ENCODE measurements at places on chromosomes 3 and 15.

- no peak for DNase-seq
These were observed 908 bp upstream of the RAB43 start for GRCh38 chr3:129122412-129123011.

- no peak for DNase-seq
These were observed 172.7 kb upstream of the PRICKLE2 start for GRCh38 chr3:64398006-64398405.

GRCh38 chr3:189529889-189530471, 101.2 kb upstream of the TP63 start:
- DNase-seq, result no peak

DNA sequence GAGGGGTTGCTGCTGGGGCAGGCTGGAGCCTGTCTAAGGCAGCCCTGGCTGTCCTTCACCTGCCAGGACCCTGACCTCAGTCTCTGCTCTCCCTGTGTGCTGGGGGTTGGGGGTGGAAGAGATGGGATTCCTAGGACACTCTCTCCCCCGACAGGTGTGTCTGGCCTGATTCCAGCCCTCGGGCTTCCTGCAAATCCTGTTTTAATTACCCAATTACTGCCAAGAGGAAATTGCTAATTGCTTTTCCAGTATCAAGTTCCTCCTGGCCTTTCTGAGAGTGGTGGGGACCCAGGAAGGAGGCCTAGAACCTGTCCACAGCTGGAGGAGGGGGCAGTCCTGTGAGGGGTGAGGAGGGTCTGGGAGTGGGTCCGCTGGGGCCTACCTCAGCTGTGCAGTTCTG, 15.8 kb downstream of the PLXNA1 start:
- no peak for DNase-seq

DNA sequence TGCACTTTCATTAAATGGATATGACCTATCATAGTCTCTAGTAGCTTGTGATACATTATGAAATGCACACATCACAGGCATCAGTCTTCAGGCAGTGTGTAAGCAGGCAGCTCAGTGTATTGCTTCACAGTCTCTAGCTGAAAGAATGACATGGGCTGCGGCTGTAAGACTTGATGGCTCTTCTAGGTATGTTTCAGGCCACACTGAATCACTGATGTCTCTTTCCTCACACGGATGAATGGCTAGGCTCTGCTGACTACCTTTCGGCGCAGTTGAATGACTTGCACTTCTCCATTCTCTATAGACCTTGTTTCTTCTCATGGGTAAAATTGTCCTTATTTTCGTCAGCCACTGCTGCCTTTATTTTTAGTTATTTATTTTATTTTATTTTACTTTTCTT, 15.4 kb downstream of the APH1B start:
- no peak for DNase-seq

- DNase-seq, result no peak
These were observed 1.4 kb downstream of the MAPKBP1 start for GRCh38 chr15:41775651-41776050.

DNA sequence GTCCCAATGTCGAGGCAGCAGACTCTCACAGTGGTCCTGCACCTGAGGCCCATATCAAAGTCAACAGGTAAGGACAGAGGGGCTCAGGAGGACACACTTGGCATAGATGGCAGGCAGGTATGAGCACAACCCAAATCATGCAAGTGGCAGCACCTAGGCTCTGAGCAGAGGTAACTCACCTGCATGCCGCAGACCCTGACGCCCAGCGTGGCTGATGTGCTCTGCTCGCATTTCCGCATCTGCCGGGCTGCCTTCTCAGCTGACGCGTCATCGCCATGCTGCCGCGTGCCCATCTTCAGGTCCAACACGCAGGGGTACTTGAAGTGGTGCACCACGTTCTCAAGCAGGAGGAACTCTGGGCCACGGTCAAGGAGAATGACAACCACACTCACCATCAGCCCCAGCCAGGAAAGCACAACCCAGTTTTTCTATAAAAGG, 4.2 kb upstream of the GMPPB start:
- no peak for DNase-seq

GRCh38 chr3:171283848-171284222, 176.4 kb downstream of the TNIK start:
- no peak for DNase-seq

DNA sequence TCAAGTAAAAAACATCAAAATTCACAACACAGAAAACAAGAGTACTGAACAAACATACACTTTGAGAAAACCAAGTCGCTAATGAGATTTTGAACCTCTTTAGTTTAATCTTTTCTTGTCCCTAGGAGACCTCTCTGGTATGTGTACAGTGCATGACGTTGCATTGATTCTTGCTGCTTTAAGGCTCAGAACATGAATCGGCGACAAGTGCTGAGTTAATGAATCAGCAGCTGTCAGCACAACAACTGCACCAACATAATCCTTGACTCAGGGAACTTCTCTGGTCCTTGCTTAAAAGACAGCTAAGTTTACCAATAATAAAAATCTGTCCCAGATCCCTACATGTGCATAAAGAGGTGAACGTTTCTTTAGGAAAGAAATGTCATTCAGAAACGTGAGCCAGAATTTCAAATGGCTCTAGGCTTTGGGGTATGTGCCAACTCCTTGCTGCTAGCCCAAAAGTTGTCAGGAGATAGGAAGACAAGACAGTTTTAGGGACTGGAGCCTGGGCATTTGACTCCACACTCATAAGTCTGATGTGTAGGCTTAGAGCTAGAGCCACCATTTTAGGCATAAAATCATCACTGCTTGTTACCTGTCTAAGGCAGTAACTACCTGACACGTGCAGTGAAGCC, 86.9 kb downstream of the IL5RA start:
- no peak for DNase-seq

DNA sequence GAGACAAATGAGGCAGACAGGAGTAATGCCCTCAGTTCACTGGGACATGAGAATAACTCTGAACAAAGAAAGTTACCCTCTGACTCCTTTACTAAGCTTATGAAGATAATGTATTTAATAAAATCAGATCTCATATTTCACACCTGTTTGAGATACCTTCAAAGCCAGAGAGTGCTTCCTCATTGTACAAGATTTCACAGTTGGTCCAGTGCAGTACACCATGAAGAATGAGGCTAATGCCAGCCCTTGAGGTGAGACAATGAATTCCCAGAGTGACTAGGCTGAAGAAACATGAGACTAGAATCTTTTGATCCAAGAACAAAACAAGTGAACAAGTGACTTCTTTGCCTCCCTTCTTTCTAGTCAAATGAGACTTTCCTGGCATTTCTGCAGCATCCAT, 1133.8 kb downstream of the TUSC7 start:
- no peak for DNase-seq

DNA sequence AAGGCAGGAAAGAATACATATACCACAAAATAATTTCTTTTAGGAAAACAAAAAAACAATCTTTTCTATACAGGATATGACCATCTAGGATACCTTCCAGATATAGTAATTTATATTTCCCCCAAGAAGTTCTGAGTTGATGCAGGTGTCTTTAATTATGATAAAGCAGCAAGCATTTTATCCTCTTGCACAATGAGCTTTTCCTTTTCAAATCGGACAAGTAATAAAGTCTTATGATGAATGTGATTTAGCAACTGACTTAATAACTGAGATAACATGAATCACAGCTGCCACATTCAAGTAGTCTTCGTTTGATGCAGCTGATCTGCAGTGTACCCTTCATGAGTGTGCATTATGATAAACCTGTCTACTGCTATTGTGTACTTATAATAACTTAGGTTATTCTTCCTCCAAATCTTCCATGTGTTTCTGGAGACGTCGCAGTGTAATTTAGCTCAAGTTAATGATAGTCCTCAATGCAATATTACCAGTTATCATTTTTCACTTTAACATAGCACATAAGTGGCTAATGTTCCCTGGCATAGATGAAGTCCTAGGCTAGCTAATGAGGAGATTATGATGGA, 260.3 kb upstream of the MRPL3 start:
- no peak for DNase-seq

DNA sequence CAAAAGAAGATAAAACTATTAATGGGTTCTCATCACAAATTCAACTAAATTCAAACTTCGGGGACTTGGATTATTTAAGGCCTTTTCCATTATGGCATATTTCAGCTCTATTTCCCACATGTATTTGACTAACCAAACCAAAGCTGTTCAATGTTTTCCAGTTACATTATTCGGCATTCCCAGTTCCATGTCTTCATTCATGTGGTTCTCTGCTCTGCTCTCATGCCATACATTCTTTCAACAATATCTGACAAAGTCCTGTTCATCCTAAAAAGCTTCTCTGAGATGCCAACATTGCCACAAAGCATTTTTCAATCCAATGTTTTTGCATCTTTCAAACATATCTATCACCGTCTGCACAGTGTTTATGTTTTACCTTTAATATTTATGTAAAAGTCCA, 141.4 kb downstream of the GREM1 start:
- no peak for DNase-seq

- no peak for DNase-seq
These were observed 107.4 kb downstream of the LRIG1 start for GRCh38 chr3:66393333-66394005.

DNA sequence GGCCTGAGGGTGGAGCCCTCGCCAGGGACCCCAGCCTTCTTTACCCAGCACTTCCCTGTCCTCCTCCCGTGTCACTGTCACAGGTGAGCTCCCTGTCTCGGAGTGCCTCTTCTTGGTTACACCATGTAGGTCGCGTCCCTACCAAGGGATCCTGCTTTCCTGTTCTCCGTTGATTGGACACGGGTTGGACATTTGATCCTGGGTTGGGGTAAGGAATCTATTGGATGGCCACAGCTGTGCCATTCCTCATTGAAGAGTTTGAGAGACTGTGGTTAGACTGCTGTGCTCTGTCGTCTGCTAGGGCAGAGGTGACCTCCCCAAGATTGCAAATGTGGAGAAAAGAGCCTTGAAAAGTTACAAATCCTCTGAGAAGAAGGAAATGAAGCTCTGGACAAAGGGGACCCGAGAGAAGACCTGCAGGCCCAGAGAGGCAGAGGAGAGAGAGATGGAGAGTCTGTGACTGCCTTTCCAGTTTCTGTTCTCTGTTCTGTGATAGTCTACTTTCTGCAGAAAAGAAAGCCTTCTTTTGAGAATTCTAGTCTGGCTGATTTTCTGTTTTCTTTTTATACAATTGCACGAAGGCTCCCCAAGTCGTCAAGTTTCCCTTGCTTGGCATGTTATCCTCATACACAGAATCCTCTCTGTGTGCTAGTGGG, 325.7 kb upstream of the RGMA start:
- no peak for DNase-seq

GRCh38 chr3:144770915-144771351, 799.3 kb downstream of the DIPK2A start:
- DNase-seq, result peak; percentile 53

DNA sequence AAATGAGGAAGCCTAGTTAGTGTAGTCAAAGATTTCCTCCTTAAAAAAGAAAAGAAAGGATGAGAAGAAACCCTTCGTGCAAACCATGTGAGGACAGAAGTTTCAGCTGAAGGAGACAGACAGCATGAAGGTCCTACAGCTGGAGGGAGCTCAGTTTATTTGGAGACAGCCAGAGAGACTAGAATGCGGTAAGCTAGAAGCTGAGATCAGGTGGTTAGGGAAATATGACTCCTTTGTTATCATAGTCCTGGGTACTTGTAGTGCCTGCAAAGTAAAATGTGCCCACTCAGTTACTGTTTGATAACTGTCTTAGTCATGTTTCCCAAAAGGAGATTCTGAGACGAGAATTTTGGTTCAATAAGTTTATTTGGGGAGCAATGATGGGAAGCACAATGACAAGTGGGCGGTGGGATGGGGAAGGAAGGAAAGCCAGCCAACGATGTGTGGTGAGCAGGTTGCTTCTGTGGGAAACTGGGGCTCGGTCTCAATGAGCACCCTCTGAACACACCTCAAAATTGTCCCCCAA, 178.8 kb upstream of the SNTN start:
- no peak for DNase-seq

DNA sequence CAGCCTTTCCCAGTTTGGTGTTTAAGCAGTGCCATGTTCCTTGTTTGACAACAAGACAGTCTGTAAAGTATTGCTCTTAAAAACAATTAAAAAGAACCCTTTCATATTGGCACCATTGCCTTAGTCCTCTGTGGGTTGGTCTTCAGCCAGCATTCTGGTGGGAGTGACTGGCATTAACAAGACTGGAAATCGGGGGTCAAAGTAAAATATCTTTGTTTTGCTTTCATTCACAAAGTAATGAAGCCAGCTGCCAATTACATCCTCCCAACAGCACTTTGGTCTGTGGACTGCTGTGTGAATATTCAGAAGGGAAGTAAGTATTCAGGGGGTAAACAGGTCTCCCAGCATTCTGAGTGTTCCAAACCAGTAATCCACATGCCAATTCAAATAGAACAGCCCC, 8.3 kb upstream of the VILL start:
- no peak for DNase-seq

- no peak for DNase-seq
These were observed 40.8 kb upstream of the FILIP1L start for GRCh38 chr3:100155128-100155527.

- no peak for DNase-seq
These were observed 59.8 kb downstream of the RASA2 start for GRCh38 chr3:141546586-141546985.

DNA sequence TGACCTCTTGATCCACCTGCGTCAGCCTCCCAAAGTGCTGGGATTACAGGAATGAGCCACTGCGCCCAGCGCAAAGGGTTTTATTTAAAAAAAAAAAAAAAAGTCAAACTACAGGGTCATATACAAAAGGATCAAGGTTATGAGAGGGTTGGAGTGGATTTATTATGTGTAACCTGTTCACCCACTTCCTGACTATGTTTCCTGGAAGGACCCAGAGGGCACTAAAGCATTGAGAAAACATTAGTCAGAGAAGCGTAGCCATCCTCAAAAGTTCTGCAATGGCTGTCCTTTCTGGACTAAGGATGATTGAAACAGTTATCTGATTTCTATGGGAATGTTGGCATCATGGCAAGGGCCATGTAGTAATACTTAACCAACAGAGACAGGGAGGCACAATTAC, 7.3 kb upstream of the SCAPER start:
- no peak for DNase-seq

GRCh38 chr15:97747342-97747741, 213.2 kb upstream of the ARRDC4 start:
- DNase-seq, result peak; percentile 11

- DNase-seq, result no peak
These were observed 163.1 kb downstream of the KCNMB2 start for GRCh38 chr3:178699364-178699763.

DNA sequence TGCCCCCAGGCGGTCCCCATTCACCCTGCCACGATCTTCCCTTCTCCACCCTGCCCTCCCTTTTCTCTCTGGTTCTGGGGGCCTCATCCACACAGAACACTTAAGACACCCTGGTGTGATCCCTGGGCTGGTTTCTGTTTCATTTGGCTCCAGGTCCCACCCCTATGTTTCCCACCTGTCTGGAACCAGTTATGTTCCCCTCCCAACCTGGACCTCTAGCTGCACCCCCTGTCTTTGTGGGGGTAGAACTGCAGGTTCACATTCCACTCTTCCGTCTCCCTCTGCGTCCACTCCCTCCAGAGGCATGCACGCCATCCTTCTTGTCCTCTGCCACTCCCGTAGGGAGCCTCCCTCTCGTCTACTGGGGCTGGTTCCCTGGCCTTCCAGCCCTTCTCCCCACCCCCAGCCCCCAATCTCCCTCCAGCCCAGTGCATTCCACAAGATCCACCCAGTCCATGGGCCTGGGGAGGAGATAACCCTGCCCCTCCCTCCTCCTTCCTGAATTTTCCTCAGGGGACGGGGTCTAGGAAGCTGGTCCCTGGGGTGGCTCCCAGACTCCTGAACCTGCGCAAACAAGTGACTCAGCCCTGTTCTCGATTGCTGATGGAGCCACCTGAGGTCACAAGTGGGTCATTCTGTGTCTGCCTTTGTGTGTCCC, 73.8 kb downstream of the ABTB1 start:
- no peak for DNase-seq

Measured in HT1080 (cell line).